ENCODE measurements at places on chromosomes 13 and 19.

GRCh38 chr13:40479196-40479845 is 187.1 kb downstream of the FOXO1 start:
- no peak overlapping the region for H3K27ac ChIP-seq
- H3K36me3 ChIP-seq, result no peaks in the 10 kb centered on the region
- no peak for DNase-seq
- H3K4me1 ChIP-seq, result peaks cover 31% of the 10 kb centered on the region
- H3K4me3 ChIP-seq, result no peak overlapping the region
- H3K27me3 ChIP-seq, result no peaks in the 10 kb centered on the region

DNA sequence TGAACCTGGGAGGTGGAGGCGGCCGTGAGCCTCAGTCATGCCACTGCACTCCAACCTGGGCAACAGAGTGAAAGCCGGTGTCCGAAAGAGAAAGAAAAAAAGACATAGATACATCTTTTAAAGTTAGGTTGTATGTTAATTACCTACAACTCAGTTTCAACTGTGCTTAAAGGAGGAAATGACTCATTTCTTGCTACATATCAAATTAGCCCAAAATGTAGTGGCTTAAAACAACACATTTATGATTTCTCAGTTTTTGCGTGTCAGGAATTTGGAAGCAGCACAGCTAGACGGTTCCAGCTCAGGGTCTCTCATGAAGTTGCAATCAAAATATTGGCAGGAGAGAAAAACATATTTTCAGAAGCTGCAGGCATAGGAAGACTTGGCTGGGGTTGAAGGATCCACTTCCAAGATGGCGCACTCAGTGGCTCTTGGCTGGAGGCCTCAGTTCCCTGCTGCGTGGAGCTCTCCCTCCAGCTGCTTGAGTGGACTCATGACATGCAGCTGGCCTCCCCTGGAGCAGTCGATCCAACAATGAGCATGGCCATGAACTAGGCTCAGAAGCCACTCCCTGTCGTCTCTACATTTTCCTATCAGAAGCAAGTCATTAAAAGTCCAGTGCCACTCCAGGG is 7.1 kb downstream of the LDLR start:
- no peak overlapping the region for H3K27ac ChIP-seq
- peaks cover 2% of the 10 kb centered on the region for H3K36me3 ChIP-seq
- H3K4me1 ChIP-seq, result peaks cover 52% of the 10 kb centered on the region
- H3K4me3 ChIP-seq, result no peak overlapping the region

- H3K27ac ChIP-seq, result peak overlapping the region; percentile 100
- H3K27me3 ChIP-seq, result no peaks in the 10 kb centered on the region
- DNase-seq, result peak; percentile 92
- peaks cover 8% of the 10 kb centered on the region for H3K36me3 ChIP-seq
- peak overlapping the region; percentile 76 for H3K4me3 ChIP-seq
These were observed 4.0 kb upstream of the ZFP36 start for GRCh38 chr19:39402346-39403300.

GRCh38 chr13:32228330-32229041 is 86.7 kb downstream of the ZAR1L start:
- DNase-seq, result no peak
- H3K4me3 ChIP-seq, result no peak overlapping the region
- no peak overlapping the region for H3K27ac ChIP-seq

- H3K27ac ChIP-seq, result no peak overlapping the region
- no peak overlapping the region for H3K4me3 ChIP-seq
- no peaks in the 10 kb centered on the region for H3K4me1 ChIP-seq
- H3K27me3 ChIP-seq, result no peaks in the 10 kb centered on the region
- no peak for DNase-seq
These were observed 1078.6 kb downstream of the UQCRFS1 start for GRCh38 chr19:28134311-28134710.

GRCh38 chr13:74986609-74987008 is 495.4 kb downstream of the TBC1D4 start:
- no peak for DNase-seq
- no peaks in the 10 kb centered on the region for H3K4me1 ChIP-seq
- H3K27me3 ChIP-seq, result no peaks in the 10 kb centered on the region

DNA sequence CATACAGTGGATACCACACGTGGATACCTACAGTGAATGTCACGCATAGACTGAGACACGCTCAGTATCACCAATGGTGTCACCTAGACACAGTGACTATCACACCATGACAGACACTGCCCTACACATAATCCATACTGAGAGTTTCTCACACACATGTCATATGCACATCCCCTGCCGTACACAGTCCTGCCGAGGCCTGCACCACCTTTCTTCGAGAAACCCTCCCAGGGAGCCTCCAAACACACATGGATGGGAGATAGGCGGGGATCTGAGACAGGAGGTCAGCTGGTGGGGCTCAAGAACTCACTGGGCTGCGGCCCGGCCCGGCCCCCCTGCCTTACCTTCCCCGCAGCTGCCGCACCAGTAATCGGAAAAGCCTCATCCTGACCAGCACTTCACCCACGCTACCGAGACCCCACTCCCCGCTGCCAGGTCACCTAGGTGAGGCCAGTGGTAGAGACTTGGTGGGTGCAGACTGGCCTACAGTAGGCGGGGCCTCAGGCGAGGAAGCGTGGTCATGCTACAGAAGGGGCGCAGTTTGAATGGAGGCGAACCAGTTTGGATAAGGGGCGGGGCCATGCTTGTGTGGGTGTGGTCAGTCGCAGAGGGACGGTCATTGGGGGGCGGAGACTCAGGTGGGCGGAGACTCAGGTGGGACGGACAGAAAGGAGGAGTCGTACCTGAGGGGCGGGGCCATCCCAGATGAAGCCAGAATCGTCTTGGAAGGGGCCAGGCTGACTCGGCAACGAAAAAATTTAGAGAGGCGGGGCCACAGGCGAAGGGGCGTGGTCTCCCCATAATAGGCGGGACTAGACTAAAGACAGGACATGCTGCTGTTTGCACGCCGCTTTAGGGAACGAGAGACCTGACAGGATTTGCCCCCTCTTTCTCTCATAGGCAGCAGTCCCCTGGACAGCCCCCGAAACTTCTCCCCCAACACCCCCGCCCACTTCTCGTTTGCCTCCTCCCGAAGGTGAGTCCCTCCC is 2.1 kb downstream of the MAST1 start:
- H3K4me3 ChIP-seq, result no peak overlapping the region
- H3K27ac ChIP-seq, result no peak overlapping the region
- no peaks in the 10 kb centered on the region for H3K36me3 ChIP-seq
- peak; percentile 57 for DNase-seq
- H3K27me3 ChIP-seq, result peaks cover 6% of the 10 kb centered on the region
- peaks cover 29% of the 10 kb centered on the region for H3K4me1 ChIP-seq

GRCh38 chr13:44382635-44383145 is 9.1 kb downstream of the SERP2 start:
- no peak overlapping the region for H3K4me3 ChIP-seq
- H3K27me3 ChIP-seq, result no peaks in the 10 kb centered on the region
- H3K36me3 ChIP-seq, result no peaks in the 10 kb centered on the region
- no peaks in the 10 kb centered on the region for H3K4me1 ChIP-seq

- no peak overlapping the region for H3K27ac ChIP-seq
- no peak overlapping the region for H3K4me3 ChIP-seq
- DNase-seq, result no peak
- H3K36me3 ChIP-seq, result no peaks in the 10 kb centered on the region
- no peaks in the 10 kb centered on the region for H3K27me3 ChIP-seq
- no peaks in the 10 kb centered on the region for H3K4me1 ChIP-seq
These were observed 325.2 kb downstream of the FGF9 start for GRCh38 chr13:21996049-21996448.

DNA sequence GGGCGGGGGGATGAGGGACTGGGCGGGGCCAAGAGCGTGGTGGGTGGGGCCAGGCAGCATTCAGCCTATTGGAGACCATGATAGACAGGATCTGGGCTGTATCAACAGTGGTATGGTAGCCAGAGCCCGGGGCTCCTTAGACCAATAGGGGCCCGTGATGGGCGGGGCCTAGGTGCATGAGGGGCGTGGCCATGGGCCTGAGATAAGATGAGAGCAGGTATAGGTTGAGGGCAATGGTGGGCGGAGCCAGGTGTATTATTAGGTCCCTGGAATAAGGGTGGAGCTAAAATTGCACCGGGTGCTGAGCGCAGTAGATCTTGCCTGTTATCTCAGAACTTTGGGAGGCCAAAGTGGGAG is 5.3 kb downstream of the ABCA7 start:
- peaks cover 58% of the 10 kb centered on the region for H3K36me3 ChIP-seq
- H3K4me3 ChIP-seq, result no peak overlapping the region
- peak; percentile 70 for DNase-seq
- peaks cover 30% of the 10 kb centered on the region for H3K4me1 ChIP-seq
- no peak overlapping the region for H3K27ac ChIP-seq

DNA sequence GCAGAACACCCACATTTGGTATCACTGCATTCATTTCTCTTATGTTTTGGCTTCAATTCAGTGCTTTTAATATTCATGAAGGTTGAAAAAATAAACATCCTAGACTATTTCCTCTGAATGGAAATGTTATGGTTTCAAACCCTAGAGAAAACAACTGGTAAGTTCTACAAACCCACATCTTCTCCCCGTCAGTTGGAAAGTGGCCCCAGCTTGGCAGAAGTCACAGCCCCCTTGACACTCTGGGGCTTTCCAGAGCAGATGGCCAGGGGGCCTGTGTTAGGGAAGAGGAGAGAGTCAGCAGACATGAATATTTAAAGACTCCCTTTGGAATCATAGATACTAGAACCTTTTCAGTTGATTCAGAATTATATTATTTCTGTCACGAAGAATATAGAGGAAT is 123.9 kb downstream of the SHISA2 start:
- H3K36me3 ChIP-seq, result no peaks in the 10 kb centered on the region
- H3K27me3 ChIP-seq, result no peaks in the 10 kb centered on the region
- DNase-seq, result no peak
- no peaks in the 10 kb centered on the region for H3K4me1 ChIP-seq
- H3K4me3 ChIP-seq, result no peak overlapping the region

DNA sequence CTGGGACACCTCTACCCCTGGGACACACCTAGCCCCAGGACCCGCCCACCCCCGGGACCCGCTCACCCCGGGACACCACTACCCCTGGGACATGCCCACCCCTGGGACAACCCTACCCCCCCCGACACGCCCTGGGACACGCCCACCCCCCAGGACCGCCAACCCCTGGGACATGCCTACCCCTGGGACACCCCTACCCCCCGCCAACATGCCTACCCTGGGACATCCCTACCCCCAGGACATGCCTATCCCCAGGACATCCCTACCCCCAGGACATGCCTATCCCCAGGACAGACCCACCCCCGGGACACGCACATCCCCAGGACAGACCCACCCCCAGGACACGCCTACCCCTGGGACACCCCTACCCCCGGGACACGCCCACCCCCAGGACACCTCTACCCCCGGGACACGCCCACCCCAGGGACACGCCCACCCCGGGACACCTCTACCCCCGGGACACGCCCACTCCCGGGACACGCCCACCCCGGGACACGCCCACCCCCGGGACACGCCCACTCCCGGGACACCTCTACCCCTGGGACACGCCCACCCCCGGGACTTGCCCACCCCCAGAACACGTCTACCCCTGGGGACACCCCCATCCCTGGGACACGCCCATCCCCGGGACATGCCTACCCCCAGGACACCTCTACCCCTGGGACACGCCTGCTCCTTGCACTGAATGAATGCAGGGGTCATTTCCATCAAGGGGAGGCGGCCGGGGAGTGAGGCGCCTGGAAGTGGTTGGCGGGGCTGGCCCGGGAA is 32.3 kb downstream of the ADPRHL1 start:
- H3K27ac ChIP-seq, result no peak overlapping the region
- no peaks in the 10 kb centered on the region for H3K36me3 ChIP-seq
- no peaks in the 10 kb centered on the region for H3K27me3 ChIP-seq
- no peak for DNase-seq

GRCh38 chr13:46160471-46161066 is 21.4 kb downstream of the LCP1 start:
- H3K4me3 ChIP-seq, result no peak overlapping the region
- peak; percentile 85 for DNase-seq
- H3K36me3 ChIP-seq, result peaks cover 12% of the 10 kb centered on the region
- peak overlapping the region; percentile 88 for H3K27ac ChIP-seq
- H3K27me3 ChIP-seq, result no peaks in the 10 kb centered on the region

DNA sequence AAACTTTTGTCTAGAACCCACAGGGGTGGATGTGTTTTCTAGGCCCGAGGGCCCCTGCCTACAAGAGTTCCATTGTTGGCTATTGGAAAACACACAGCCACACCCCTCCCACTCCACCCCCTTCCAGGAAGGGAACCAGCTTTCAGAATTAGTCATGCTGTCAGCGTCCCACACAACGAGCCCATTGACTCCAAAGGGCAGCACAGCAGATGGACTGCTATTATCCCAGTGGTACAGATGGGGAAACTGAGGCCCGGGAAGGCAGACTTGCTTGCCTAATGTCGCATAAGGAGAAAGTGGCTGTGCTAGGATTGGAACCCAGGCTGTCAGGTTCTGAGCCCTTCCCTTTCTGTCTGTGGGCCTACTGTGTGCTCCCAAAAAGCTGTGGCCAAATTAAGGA is 8.1 kb upstream of the FXYD3 start:
- H3K27me3 ChIP-seq, result no peaks in the 10 kb centered on the region
- no peak for DNase-seq
- no peak overlapping the region for H3K27ac ChIP-seq
- no peaks in the 10 kb centered on the region for H3K36me3 ChIP-seq
- no peaks in the 10 kb centered on the region for H3K4me1 ChIP-seq

Measured in B cell (primary cell).